M059J (cell line): ENCODE measurements at places on chromosomes 6 and 20.

- DNase-seq = no peak
Observed at GRCh38 chr6:120945905-120946594, 388.2 kb downstream of the TBC1D32 start.

GRCh38 chr20:37657924-37658804 lies 35.7 kb upstream of the CTNNBL1 start:
- no peak for DNase-seq

- DNase-seq = peak; percentile 33
Observed at GRCh38 chr6:149897855-149898744, at the start of gene RAET1E. TSS of gene RAET1E (minus strand) at chr6:149898113. CDS start at chr6:149890901, 7,212 bp downstream.

- DNase-seq = no peak
Observed at GRCh38 chr6:25222006-25222678, 57.0 kb upstream of the CARMIL1 start.

DNA sequence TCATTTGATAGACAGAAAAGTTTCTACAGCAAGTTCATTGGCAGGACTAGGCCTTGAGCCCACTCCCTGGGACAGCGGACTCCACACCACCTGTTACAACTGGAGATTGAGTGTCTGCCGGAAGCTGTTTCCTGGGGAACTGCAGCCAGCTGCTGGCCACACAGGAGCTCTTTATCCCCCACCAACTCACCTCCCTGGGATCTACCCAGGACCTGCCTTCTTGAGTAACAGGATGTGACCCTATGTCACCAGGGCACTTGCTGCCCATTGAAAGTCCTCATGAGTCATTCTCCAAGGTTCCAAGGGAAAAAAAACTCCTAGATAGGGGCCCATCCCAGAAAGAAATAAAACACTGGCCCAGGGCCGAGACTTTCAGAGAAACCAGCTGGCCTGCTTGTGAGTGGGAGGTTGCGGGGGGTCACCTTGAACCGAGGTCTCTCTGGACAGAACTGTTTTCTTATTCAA lies 37.4 kb upstream of the SLC9A8 start:
- DNase-seq = peak; percentile 99

- DNase-seq = no peak
Observed at GRCh38 chr6:167398214-167399050, 73.5 kb downstream of the TTLL2 start.

DNA sequence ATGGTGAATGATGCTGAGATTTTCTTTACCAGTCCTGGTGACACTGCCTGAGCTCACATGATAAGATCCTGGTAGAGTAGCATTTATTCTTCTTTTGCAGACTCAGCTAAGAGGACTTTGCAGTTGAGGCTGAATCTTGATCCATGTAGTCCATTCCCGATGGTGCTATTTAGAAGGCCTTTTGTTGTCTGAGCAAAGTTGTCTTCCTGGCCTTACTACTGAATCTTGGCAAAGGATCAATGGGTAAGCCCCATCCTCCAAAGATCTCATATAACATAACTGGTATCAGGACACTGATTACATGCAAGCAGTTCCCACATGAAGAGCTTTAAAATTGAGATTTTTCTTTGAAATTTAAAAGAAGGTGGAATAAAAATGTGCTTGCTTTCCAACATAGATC lies 291.6 kb downstream of the SOX4 start:
- DNase-seq = no peak

GRCh38 chr20:58545565-58546415 lies 30.6 kb upstream of the APCDD1L start:
- DNase-seq = peak; percentile 40

DNA sequence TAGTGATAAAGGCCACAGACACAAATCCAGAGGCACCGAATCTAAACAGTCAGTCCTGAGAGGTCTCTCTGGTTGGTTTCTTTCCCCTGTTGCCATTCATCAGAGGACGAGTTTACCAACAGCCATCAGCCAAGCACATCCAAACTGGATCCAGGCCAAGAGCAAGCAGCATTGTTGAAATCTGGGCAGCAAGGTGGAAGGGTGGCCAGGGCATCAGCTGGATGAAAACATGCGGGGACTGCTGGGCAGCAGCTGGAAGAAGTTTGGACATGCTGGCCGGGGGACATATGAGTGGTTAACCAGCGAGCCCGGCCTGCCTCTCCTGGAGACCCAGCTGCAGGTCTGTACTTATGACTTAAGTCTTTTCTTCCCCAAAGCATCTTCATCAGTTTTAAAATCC lies at the start of gene SMIM28:
SMIM28 (plus strand) TSS at position 62 of the 400 bp plus-strand sequence; CDS start at position 230, 168 bp downstream.
- DNase-seq = no peak

DNA sequence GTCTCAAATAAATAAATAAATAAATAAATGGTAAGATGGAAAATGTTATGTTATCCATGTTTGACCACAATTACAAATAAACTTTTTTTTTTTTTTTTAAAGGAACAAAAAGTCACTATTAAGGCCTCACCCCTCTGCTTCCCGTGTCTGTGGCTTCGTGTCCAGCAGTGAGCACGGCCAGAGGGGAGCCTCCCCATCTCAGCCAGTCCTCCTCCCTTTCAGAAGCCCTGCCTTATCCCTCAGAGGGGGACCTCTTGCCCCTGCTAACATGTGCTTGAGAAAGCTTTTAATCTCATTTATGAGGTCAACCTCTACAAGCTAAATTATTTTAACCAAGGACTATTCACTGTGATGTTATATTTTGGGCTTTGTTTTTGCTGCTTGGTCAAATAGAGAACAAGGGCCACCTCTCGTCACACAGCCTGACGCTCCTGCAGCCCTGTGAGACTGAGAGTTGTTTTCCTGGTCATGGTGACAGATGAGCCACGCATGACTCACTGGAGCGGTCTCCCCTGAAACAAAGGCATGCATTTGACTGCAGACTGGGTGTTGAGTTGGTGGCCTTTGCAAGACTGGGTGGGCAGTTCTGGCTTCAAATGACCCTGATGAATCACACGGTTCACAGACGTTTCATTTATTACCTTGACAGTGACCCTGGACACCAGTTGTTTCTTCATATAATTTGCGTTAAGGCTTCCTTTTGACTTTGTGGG lies 131.8 kb downstream of the TIAM2 start:
- peak; percentile 99 for DNase-seq

- DNase-seq = peak; percentile 29
Observed at GRCh38 chr6:75458895-75459294, 34.7 kb downstream of the FILIP1 start.

- no peak for DNase-seq
Observed at GRCh38 chr6:10205120-10205519, 209.8 kb downstream of the TFAP2A start.

DNA sequence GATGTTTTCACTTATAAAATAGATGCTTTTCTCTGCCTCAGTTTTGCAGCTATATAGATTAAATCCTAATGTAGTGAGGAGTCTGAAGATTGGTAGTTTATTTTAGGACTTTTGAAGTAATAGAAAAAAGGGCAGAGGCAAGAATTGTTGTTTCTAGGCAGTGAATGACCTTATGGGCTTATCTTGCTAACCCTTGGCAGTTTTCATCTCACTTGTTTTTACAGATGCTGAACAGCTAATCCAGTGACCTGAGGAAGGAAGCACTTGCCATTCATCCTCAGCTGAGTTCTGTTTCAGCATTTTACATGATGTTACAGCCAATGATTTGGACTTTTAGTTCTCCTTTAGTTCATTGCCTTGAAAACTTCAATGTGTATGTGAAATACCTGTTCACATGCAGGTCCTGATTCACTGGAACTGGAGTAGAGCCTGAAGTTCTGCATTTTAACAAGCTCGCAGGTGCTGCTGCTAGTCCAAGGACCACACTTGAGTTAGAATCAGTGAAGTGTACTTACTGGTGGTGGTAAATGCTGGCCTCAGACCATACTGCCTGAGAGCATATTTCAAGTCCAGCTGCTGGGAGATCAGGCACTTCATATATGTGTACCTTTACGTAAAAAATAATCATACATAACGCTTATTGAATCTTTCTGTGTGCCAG lies 86.9 kb downstream of the TULP4 start:
- DNase-seq = no peak
